GF-D8 (cell line): ENCODE measurements at places on chromosomes 11 and 22.

GRCh38 chr11:13962562-13963168 lies at the start of gene SPON1:
Gene SPON1 (plus strand): TSS chr11:13962723. CDS start chr11:13962905, 182 bp downstream.
- no peak for DNase-seq

DNA sequence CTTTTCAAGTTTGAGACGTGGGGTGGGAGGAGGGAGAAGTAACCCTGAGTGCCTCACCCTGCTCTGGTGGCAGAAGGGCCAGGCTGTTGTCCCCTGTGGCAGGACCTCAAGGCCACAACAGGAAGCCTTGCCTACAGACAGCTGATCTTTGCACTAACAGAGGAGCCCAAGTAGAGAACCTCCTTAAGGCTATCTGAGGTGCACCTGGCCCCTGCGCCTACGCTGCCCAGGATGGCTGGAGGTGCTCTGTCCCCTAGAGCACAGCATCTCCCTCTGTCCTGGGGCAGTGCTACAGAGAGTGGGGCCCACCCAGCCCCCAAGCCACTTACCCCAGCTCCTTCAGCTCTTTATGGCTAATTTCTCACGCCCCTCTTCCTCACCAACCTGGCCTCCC lies 27.0 kb downstream of the MYO7A start:
- peak; percentile 7 for DNase-seq

- DNase-seq = no peak
These were observed 9.7 kb downstream of the SPTBN2 start for GRCh38 chr11:66719111-66719872.

GRCh38 chr11:825366-826226 lies 2.1 kb upstream of the CRACR2B start:
- DNase-seq = no peak

DNA sequence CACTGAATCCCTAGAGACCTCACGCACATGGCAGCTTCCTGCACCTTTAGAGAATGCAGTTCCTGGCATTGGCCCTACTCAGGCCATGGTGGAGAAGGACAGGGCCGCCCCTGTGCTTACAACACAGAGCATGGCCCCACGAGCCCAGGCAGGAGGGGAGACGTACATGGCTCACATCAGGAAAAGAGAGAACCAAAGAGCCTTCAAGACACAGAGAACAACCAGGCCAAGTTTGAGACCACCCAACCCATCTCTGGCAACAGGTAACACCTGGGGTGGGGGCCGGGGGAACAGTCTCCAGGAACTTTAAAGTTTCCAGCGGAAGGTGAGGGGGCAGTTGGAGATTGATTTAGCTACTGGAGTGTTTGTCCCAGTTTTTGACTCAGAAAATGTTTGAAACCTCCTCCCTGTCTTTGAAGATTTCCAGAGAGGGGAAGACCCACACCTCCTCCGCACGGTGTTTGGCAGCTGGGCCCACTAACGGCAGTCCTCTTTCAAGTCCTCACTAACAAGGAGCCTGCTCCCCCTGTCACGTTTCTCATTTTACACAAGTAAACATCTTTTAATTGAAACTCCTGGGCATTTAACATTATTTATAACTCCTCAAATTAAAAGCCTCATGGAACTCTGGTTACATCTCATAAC lies 1423.8 kb downstream of the TBC1D22A start:
- no peak for DNase-seq

- no peak for DNase-seq
These were observed 581.9 kb downstream of the BUD13 start for GRCh38 chr11:116190861-116191260.

GRCh38 chr11:19683862-19684491 lies 28.7 kb upstream of the NAV2 start:
- no peak for DNase-seq

DNA sequence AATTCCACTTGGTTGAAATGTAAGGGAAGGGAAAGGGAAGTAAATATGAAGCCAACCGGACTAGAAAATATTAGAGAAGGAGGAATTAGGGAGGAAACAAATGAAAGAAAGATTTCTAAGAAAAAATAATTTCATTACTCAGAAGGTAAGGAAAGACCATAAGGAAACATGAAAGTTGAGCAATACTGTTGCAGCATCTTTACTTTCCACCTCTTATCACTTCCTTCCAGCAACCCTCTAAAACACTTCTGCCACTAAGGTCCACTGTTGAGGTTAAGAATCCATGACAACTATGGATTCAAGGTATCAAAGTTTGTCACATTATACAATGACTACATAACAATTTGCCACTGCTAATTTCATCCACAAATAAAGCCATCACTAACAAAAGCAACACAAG lies 308.6 kb downstream of the DLG2 start:
- peak; percentile 91 for DNase-seq

DNA sequence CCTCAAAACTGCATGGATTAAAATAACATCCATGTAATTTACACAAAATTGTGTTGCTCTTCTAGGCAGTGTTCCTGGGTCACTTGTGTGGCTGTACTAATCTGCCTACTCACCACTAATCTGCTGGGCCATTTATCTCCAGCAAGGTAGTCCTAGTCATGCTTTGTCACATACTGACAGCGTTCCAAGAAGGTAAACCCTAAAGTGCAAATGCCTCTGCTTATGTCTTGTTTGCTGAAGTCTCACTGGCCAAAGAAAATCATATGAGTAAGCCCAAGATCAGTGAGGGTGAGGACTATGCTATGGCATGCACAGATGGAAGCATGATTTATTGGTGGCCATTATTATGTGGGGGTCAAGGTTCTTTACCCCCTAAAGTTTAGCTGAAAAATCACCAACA lies 630.2 kb upstream of the LUZP2 start:
- no peak for DNase-seq

DNA sequence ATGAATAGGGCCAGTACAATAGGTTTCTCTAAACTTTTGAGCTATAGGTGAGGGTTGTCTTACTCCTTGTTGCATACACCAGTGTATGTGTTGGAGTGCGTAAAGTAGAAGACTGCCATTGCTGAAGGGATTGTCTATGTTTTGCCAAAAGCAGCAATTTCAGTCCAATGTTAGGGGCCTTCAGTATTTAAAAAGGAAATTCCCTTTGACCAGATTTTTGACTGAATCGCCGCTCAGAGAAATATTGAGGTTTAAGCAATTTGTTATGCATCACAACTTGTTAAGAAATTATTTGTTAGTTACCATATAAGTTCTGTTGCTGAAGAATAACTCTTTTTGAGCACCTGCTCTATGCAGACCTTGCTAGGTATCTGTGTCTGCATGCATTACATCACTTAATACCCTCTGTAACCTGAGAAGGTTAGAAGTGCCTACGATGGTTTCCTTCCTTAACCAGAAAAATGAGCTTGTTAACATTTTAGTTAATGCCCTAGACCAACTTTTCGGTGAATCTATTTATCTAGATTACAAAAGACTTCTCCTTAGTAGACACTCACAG lies 33.9 kb downstream of the MMP20 start:
- no peak for DNase-seq

- no peak for DNase-seq
These were observed 33.3 kb downstream of the KCNC1 start for GRCh38 chr11:17767914-17768313.

DNA sequence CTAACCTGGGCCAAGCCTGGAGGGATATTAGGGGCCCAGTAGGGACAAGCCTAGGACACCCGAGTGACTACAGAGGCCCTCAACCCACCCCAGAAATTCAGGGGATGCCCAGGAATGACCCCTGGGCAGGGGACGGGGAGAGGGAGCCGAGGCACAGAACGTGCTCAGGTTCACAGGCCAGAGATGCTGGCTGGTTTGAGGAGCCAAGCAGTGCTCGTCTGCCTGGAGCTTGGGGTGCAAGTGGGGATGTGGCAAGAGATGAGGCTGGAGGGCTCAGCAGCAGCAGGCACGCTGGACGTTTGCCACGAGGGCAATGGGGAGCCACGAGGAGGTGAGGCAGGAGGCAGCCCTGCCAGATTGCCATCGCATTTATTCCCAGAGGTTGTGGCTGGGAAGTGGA lies 34.0 kb upstream of the EMID1 start:
- DNase-seq = no peak

- DNase-seq = no peak
These were observed 40.6 kb upstream of the ARL14EP start for GRCh38 chr11:30282289-30282631.
